Bronchial epithelial cell (primary cell): ENCODE measurements at places on chromosomes 5 and 9. TPM values are rescaled to one million over a fixed set of nuclear protein-coding genes. Genes with fewer than 3 reads are reported as not detected.

DNA sequence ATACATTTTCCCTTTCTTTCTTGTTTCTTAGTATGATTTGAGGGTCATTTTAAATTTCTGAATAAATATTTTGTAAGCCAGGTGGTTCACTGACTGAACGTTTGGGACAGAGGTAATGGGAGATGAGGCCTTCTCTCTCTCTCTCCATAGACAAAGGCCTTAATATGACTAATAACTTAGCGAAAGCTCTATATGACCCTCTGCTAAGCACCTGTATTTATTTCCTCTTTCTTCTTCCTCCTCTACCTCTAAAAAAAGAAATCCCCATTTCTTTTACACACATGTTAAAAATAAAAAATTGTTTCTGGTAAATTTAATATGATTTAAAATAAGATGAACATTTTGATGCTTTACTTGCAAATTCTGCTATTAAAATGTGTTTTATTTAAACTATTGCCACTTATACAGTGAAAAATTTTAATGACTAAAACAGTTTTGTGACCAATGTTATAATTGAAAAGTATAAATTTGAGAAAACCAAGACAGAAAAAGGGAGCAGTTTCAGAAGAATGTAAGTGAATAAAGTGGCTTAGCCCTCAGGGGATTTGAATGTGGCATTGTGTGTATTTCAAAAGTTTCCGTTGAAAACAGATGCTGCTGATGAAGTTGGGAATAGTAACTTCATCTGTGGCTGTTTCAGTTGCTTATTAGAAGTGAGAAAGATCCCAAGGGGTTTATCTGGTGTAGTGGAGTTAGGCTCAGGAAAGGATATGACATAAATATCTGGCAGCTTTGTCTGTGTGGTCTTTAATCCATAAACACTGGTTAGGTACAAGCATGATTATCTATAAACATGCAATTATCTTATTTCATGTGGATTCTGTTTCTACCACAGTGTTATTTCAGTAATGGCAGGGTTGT lies 128.6 kb upstream of the GRHPR start:
- DNase-seq, result peak; percentile 57

IL4 gene
- total RNA-seq, result not detected in 2 replicates

GRCh38 chr9:105608721-105609598 lies 51.0 kb downstream of the FKTN start:
- DNase-seq, result peak; percentile 54

KCNMB1 gene
- total RNA-seq, result not detected in 2 replicates

MCIDAS gene
- total RNA-seq, result under 0.01 and 0.13 TPM in 2 replicates

PLPP1 gene
- 17.6 and 23.8 TPM in 2 replicates for total RNA-seq
